ENCODE measurements at places on chromosomes 16 and 17.

DNA sequence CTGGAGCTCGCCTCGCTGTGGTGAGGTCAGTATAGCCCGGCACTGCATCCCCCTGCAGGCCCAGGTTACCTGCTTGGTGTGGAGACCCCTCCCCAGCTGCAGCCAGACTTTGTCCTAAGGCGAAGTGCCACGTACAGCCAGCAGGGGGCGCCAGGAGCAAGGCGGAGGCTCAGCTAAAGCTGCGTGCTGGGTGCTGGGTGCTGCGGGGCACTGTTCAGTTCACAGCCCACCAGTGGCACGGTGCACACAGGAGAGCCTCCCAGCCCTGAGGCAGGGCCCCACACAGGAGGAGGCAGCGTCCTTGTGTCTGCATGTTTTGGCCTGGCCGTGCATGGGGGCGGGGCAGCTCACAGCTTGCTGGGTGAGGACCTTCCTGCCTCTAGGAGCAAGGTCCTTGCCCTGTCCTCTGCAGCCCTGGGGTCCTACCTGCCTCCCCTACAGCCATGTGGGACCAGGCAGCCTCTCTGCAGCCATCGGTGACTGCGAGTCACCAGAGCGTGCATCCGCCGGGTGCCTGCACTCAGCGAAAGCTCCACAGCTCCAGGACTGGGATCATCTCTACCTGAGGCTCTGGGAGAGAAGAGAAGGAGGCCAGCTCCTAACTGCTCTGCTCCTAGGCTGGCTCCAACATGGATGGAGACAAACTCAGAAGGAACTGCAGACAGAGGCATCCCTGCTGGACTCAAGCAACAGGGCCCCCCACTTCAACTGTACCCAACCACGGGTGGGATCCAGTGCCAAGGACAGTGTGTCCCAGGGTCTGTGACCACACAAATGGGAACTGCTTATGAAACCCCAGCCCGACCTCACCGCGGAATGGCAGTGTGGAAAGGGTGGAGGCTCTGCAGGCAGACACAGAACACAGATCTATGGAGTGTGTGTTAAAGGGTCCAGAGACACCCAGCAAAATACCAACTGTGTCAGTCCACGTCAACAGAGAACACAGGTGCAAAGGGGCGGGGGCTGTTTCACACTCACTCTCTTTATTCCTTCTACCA, 19.0 kb downstream of the SLC7A5 start:
- peak; percentile 51 for DNase-seq

- DNase-seq: no peak
Observed at GRCh38 chr16:78215222-78215621, 115.8 kb downstream of the WWOX start.

DNA sequence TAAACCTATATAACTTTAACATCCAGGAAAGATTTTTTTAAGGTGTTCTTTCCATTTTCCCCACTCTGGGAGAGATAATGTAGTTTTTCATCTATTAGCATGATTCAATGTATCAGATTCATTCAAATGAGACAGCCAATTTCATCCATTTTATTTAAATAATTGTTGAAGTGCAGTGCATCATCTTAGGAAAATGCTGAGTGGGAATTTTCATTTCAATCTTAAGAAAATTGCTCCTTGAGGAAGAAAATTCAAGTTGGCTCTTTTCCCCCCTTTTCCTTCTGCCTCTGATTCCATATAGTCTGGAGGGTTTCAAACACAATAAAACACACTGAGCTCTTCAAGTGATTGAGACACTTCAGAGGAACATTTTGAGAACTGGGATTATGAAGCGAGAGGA, 3.4 kb upstream of the KCNJ16 start:
- no peak for DNase-seq

DNA sequence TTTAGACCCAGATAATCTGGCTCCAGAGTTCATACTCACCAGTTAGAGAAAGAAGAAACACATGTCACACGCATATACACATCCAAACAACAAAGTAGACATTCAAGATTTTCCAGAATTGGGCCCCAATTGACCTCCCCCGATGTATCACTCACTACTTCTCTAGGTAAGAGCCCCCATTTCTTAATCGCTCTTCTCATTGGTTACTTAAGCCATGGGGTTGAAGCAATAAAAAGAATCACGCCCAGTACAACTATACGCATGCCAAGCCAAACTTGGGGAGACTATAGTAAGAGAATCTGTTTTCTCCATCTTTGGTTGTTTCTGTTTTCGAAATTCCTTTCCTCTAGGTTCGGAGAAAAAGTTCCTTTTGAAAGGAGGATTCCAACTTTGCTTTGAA, 565 bp downstream of the DDX52 start:
- DNase-seq: peak; percentile 13

- no peak for DNase-seq
Observed at GRCh38 chr16:29744541-29745101, 1.2 kb downstream of the C16orf54 start.

- DNase-seq: no peak
Observed at GRCh38 chr17:81263371-81264181, 24.5 kb downstream of the NDUFAF8 start.

DNA sequence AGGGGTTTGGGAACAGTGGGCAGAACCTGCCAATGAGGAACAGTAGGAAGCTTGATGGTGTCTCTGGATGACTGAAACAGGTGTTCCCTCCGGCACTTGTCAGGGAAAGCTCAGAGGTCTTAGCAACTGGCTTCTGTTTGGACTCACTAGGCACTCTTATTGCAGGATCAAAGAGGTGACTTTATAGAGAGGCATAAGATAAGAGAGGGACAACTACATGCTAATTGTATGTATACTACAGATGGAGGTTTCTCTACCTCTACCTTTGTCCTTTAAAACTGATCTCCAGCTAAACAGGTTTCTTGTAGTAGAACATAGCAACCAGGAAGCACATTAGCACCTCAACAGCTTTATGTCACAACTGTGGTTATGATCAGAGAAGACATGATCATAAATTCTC, 7.6 kb downstream of the CNTD1 start:
- DNase-seq: no peak

DNA sequence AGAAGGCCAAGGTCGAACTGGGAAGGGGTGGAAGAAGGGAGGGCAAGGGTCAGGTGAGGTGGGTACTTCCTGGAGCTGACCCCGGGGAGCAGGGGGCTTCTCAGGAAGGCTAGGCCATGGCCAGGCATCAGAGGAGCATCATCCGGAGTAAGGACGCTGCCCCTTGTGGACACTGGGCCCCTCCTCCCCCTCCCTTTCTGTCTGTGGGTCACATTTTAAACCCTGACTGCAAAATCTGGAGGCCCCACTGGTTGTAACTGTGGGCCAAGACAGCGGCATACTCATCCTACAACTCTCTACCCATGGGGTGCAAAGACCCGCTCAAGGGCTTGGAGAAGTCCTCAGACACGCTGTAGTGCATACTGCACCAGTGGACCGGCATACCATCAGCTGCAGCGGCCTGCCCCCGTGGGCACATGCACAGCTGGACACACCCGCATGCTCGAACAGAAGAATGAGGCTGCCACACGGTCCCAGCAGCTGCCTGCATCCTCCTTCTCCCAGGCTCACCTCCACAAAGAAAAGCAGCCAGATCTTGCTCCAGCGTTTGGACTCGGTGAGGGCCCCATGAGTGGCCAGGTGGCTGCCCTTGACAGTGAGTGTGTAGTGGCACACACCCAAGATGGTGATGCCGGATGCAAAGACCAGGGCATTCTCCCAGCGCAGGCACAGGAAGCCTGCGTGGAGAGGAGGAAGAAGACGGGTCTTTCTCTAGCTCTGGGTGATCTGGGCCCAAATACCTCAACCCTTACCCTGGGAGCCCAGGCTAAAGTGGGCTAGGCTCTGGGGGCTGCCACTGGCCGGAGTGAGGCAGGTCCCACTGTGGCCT, 1.2 kb downstream of the FADS6 start:
- no peak for DNase-seq

- no peak for DNase-seq
Observed at GRCh38 chr16:57614536-57614935, 13.9 kb upstream of the ADGRG1 start.

DNA sequence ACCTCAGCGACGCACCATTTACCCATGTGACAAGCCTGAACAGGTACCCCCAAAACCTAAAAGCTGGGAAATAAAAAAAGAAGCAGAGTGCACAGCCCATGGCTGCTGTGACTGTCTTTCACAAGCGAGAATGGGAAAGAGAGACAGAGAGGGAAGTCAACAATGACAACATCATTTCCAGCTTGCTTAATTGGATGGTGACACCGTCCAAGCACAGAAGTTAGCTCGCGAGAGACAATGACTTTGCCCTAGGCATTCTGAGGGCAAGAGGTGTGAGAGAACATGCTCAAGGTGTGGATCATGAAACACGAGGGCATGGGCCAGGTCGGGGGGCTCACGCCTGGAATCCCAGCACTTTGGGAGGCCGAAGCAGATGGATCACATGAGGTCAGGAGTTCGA, 19.3 kb upstream of the NSMCE1 start:
- DNase-seq: no peak

DNA sequence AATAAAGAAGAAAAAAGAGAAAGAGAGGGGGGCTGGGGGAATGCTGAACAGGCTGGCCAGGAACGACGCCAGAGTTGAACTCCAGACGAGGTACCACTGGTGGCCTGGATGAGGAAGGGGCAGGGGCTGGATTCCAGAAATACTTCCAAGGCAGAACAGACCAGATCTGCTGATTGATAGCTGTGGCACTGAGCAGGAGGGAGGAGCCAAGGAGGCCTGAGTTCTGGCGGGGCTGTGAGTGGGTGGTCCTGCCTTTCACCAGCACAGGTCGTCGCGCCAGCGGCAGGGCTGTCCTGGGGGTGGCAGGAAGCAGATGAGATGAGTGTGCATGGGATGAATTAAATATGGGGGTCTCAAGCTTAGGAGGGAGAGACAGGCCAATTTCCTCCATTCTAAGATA, 5.5 kb downstream of the CCDC42 start:
- no peak for DNase-seq

- no peak for DNase-seq
Observed at GRCh38 chr16:67552476-67552875, 9.8 kb upstream of the CTCF start.

GRCh38 chr16:55479430-55480140, 587 bp downstream of the MMP2 start:
- DNase-seq: no peak

DNA sequence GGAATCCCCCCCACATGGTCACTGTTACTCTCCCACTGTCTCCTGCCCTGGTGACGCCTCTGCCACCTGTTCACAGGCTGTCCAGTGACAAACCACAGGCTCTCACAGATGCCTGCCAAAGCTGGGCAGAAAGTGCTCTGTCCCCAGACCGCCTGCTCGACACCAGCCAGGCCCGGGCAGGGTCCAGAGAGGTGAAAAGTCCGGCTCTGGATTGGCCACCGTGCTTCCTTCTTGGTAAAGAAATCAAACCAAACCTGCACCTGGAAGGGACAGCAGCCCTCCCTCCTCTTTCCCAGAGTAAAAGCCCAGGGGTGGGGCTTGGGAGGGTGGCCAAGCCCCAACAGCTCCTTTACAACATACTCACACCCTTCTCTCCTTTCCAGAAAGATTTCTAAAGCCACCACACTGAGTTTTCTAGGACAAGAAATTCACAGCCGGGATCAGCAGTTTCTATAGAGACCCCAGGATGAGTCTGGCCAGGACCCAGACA, 6.2 kb downstream of the PCGF2 start:
- DNase-seq: no peak

GRCh38 chr16:17273142-17273561, 197.6 kb downstream of the XYLT1 start:
- DNase-seq: peak; percentile 96

DNA sequence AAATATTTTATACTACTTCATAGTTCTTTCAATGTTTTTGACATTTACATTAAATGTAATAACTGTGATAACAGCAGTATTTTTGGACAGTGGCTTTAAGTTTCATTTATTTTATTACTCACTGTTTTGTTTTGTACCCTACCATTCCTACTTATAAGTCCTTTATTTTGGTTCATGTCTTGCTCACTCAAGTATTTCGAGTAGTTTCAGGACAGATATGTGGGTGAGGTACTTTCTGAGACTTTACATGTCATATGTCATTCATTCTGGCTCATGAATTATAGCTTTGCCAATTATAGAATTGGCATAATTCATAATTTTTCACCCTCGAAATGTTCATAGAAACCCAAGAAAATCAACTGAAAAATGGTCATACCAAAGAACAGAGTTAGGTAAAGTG, 44.4 kb downstream of the PIK3R5 start:
- no peak for DNase-seq

GRCh38 chr16:77276661-77277060, 77.5 kb downstream of the SYCE1L start:
- no peak for DNase-seq

DNA sequence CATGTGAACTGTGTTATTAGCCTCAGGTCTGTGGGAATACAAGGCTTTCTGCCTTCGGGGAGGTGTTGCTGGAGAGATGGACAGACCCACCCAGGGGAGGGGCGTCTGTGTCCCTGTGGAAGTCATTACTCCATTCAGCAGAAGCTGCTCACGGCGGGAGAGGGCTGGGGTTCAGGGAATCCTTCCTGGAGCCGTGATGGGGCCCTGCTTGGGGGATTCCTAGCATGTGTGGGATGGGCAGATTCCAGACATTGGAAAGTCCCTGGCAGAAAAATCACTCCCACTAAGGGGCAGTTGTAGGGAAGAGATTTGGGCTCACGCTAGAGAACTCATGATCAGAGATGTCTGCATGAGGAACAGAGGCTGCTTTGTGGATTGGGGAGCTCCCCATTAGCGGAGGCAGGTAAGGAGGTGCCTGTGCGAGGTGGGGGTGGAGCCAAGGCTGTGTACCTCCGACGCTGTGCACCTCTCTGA, 56.3 kb upstream of the IL34 start:
- DNase-seq: peak; percentile 69

- DNase-seq: peak; percentile 38
Observed at GRCh38 chr17:2395258-2396181, 5.3 kb downstream of the MNT start.

DNA sequence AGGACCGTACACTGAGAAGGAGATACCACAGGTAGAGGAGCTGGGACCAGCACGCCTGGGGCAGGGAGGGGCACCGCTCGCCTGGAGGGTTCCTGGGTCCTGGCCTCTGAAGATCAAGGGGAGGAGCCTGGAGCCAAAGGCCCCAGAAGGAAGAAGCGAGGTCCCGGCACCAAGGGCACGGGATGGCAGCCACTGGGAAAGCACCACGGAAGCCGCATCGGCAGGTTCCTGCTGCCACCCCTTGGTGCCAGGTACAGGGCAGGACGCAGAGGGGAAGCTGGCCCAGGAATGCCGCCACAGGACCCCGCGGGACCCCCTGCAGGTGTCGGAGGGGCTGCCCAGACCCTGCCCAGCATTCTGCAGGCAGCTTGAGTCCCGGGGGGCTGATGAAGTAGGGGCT, 42.5 kb upstream of the CBFA2T3 start:
- no peak for DNase-seq
